ENCODE measurements at places on chromosomes 4 and X.

- no peak for DNase-seq
Observed at GRCh38 chr4:77777135-77777807, 41.9 kb downstream of the CNOT6L start.

GRCh38 chrX:47182106-47182700 is 11.4 kb upstream of the UBA1 start:
- no peak for DNase-seq

DNA sequence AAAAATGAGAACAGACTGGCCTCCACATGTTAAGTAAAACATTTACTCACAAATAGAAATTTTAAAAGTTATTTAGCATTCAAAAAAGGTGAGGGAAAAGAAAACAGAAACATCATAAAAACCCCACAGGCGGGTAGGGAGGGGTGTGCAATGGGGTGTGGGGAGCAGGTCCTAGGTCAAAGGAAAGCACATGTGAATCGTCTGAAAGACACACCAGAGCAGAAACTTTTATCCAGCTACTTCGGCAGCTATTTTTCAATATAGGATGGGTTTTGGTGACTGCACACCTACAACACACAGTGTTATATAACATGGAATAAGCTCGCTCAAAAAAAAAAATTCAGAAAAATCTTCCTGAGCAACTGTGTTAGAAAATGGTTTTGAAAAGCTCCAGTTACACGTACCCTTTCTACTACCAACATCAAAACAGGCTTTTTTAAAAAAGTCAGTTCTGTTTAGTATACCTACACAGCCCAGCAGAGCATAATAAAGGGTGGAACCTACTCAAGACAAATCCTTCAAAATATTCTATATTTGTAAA is 1.6 kb downstream of the OTUD4 start:
- DNase-seq, result no peak

GRCh38 chrX:130211415-130212186 is 39.8 kb downstream of the RAB33A start:
- DNase-seq, result no peak

GRCh38 chrX:254630-255215 is 26.5 kb upstream of the PLCXD1 start:
- DNase-seq, result no peak

DNA sequence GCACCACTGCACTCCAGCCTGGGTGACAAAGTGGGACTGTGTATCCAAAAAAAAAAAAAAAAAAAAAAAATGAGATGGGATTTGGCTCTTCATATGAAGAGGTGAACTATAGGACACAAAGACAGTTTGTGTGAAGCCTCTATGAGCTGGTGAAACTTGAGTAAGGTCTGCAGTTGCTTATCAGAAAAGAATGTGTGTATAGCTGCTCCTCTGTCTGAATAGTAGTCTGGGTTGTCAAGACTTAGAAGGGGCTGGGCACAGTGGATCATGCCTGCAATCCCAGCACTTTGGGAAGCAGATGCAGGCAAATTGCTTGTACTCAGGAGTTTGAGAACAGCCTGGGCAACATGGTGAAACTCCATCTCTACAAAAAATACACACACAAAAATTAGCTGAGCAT is 82.8 kb downstream of the ARSF start:
- no peak for DNase-seq

DNA sequence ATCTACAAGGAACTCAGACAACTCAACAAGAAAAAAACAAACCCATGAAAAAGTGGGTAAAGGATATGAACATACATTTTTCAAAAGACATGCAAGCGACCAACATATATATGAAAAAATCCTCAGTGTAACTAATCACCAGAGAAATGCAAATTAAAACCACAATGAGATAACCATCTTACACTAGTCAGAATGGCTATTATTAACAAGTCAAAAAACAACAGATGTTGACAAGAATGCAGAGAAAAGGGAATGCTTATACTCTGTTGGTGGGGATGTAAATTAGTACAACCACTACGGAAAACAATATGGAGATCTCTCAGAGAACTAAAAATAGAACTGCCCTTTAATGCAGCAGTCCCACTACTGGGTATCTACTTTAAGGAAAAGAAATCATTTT is 12.1 kb downstream of the NIPAL1 start:
- no peak for DNase-seq

DNA sequence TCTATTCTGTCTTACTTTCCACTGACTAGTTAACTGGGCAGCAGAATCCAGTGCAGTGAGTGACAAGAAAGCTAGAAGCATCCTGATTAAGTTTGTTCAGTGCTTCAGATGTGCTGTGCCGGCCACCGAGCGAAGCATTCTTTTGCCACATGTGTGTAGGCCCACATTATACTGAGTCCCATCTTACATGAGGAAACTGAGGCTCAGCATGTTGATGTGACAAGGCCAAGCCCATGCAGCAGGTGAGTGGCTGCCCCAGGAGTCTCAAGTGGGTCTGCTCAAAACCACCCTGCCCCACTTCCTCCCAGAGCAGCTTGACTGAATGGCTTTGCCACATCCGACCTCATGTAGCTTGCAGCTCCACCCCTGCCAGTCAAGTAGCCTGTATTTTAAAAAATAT is 50.5 kb downstream of the RHOH start:
- peak; percentile 43 for DNase-seq

DNA sequence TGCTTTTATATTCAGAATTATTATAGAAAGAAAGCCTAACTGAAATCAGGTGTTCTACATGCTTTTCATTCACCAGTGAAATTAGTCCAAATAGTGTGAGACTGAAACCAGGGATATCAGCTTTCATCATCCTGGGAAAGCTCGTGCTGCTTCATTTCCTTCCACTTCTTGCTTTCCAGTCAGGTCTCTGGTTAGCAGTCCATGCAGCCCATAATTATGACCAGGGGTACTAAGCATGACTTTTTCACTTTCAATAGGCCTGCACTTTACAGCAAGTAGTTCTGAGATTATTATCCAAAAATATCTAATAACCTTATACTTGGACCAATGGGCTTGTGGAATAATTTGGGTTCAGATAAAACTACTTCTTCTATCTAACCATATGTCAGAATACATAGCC is 673.2 kb upstream of the MAGEB2 start:
- DNase-seq, result no peak

- DNase-seq, result no peak
Observed at GRCh38 chrX:46819136-46819535, 17.7 kb upstream of the RP2 start.

- no peak for DNase-seq
Observed at GRCh38 chr4:152990471-152991131, 54.5 kb downstream of the FHDC1 start.

DNA sequence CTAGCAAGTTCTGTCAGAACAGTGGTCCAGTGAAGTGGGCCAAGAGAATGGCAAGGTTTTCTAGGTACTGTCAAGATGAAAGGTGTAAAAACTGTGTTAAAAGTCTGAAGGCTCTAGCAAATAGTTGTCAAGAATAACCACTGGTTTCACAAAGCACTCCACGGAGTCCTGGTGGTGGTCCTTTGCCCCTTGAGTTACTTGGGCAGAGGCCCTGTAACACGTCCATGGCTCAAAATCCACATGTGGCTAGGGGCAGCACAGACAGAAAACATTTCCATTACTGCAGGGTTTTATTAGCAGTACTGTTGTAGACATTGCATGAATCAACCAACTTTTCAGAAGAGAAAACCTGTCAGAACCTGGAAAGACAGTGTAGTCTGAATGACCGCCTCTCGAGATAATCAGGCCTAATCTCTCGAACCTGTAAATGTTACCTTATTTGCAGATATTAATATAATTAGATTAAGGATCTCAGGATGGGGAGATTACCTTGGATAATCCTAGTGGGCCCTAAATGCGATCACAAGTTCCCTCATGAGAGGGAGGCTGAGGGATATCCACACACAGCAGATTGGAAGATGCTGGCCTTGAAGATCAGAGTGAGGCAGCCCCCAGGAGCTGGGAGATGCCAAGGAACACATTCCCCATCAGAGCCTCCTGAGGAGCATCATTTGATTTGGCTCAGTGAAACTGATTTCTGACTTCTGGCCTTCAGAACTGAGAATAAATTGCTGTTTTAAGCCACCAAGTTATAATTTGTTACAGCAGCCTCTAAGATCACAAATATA is 34.7 kb downstream of the ERVMER34-1 start:
- DNase-seq, result no peak

DNA sequence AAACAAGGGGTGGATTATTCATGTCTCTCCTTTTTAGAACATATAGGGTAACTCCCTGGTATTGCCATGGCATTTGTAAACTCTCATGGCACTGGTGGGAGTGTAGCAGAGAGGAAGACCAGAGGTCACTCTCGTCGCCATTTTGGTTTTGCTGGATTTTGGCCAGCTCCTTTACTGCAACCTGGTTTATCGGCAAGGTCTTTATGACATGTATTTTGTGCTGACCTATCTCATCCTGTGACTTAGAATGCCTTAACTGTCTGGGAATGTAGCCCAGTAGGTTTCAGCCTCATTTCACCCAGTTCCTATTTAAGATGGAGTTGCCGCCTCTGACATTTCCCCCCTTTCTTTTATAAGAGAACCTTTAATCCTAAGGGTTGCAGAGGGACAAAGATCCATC is 45.8 kb downstream of the MGST2 start:
- DNase-seq, result no peak
